ENCODE measurements at places on chromosomes 11 and 22.

DNA sequence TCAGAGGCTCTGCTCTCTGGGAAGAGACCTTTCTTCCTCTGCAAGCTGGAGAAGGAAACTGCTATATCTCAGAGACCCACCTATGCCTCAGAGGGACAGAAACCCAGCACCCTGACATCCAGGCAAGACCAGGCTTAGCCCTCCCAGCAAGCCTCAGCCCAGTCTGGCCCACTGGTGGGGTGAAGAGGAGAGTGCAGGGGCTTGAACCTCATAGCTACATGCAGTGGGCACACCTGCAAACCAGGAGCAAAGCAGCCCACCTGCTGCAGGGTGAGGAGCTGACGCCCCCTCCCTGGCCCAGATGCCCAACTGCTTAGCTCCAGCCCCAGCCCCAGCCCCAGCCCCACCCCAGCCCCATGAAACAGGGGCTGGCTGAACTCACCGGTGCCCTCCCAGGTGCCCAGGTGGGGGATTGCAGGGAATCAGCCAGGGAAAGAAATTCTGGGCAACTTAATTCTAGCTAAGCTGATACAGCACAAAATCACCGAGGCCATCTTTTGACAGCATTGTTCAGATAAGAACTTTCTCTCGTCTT is 246.8 kb downstream of the BUD13 start:
- DNase-seq = no peak

GRCh38 chr11:19080579-19080993 is 20.1 kb upstream of the MRGPRX2 start:
- DNase-seq = peak; percentile 16

DNA sequence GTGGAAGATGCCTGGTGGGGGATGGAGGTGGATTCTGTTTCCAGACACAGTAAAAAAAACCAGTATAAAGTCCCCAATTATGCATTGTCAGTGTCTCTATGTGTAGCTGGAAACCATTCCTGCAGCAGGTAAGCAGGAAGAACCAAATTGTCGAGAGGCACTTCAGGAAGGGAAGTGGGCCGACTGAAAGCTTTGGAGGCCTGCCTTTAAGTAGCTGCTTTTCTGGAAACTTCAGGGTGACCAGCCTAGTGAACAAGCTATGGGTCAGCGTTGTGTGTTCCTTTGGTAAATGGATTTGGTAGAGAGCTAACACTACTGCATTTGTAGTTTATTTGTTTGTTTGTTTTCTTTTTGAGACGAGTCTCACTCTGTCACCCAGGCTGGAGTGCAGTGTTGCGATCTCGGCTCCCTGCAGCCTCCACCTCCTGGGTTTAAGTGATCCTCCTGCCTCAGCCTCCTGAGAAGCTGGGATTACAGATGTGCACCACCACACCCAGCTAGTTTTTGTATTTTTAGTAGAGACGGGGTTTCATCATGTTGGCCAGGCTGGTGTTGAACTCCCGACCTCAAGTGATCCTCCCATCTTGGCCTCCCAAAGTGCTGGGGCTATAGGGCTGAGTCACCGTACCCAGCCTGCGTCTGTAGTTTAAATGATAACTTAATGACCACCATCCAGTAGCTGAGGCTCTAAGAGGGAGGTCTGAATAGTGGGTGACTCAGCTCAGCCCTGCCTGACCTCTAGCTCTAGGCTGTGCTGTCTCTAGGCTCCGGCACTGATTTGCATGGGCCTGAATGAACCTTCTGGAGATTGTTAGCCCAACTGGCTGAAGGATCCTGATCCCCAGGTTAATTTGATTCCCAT is 12.8 kb downstream of the PTPRJ start:
- no peak for DNase-seq

- DNase-seq = no peak
Observed at GRCh38 chr11:73375830-73376159, 404 bp upstream of the RELT start.

Data from fibroblast of skin of left quadriceps (primary cell).